CD8-positive, alpha-beta T cell (primary cell): ENCODE measurements at places on chromosomes 11 and 22.

DNA sequence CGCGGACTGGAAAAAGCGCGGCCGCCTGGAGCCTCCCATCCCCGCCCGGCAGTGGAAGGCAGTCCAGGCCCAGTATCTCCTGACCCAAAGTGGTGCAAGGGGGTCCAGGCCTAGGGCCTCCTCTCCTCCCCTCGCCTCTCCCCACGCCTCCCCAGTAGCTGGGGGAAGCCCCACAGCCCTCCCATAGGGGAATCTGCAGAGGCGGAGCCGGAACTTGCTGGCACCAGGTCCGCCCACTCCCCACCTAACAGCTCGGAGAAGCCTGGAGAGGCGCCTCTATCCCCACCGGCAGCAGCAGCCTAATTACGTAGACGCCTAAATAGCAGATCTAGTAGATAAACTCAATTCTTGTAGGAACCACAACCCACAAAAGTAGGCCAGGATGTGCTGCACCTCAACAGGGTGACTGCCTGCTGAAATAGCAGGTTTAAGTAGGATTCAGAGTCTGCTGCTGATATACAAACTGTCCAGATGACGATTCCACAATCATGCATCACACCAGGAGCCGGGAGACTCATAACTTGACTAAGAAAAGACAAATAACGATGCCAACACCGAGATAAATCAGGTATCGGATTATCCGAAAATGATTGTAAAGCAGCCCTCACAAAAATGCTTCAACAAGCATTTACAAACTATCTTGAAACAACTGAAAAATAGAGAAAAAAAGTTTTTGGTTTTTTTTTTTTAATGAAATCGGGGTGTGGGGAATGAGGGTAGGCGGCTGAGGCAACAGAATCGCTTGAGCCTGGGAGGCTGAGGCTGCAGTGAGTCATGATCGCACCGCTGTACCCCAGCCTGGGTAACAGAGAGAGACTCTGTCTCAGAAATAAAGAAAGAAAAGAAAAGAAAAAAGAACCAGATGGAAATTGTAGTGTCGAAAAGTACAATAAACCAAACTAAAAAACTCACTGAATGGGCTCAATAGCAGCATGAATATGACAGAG, 11.4 kb upstream of the BRD1 start:
- DNase-seq: peak; percentile 79

GRCh38 chr11:69702769-69703452, 911 bp downstream of the FGF19 start:
- no peak for DNase-seq

GRCh38 chr22:45019861-45020655, 10.3 kb upstream of the PHF21B start:
- DNase-seq: no peak

GRCh38 chr11:100176456-100176855, 510.6 kb upstream of the ARHGAP42 start:
- DNase-seq: no peak

DNA sequence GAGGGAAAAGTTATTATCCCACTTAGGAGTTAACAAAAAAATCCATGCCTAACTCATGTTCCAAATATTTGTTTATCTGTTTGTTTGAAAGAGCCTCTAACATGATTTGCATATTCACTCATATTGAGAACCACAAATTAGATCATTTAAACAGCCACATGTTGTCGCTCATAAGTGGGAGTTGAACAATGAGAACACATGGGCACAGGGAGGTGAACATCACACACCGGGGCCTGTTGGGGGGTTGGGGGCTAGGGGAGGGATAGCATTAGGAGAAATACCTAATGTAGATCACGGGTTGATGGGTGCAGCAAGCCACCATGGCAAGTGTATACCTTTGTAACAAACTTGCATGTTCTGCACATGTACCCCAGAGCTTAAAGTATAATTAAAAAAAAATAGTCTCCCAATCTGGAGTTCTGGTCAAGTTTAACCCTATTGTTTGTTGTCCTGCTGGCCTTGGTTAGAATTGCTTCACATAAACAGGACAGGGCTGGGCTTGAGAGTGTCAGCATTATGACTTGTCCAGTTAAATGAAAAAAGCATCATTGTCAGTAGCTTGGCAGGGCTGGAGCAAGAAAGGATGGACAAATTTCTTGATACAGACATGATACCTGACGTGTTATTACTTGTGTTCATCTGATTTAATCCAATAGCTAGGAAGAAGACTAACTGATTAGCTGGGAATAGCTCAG, 57.8 kb upstream of the PSMA1 start:
- peak; percentile 47 for DNase-seq

- no peak for DNase-seq
Measured at GRCh38 chr11:62984451-62984991, at the start of gene SLC22A6. SLC22A6 (minus strand) TSS chr11:62984967; CDS start chr11:62984690, 277 bp downstream.

- no peak for DNase-seq
Measured at GRCh38 chr11:58905011-58905720, 34.1 kb upstream of the GLYATL1 start.

- DNase-seq: peak; percentile 4
Measured at GRCh38 chr22:50183141-50183971, 2.4 kb upstream of the TRABD start.

- DNase-seq: no peak
Measured at GRCh38 chr11:17721242-17721999, 2.0 kb downstream of the MYOD1 start.

DNA sequence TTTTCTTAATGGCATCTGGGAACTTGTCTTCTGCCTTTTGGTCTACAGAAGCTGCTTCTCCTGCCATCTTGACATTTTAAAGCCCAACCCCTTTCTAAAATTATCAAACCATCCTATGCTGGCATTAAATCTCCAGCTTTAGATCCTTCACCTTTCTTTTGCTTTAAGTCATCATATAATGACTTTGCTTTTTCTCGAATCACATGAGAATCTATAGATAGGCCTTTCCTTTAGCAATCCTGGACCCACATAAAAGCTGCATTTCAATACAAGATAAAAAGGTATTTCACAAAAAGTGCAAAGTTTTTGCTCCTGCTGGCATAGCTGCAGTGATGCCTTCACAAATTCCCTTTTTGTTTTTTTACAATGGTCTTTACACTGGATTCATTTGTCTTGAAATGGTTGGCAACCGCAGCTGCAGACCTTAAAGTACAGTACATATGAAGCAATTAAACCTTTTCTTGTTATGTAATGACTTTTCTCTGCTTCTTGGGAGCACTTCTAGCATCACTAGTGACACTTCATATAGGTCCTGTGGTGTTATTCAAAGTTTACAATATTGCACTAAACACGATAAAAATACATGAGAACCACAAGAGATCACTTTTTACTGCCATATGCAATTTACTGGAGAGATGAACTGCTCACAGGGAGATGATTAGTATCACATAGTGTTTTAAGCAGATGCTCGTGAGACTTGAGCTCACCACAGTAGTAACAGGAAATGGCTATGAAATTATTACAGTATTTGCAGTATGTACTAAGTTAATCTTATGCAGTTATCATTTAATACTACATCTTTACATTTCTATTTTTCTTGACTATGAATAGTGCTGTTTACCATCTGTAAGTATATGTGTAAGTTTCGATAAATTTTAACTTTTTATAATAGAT, 41.6 kb downstream of the ACER3 start:
- DNase-seq: no peak

- DNase-seq: no peak
Measured at GRCh38 chr11:33533386-33534052, 167.1 kb downstream of the C11orf91 start.

GRCh38 chr22:41696703-41697102, 2.6 kb upstream of the MEI1 start:
- DNase-seq: no peak
